ENCODE measurements at places on chromosomes 5 and 9.

DNA sequence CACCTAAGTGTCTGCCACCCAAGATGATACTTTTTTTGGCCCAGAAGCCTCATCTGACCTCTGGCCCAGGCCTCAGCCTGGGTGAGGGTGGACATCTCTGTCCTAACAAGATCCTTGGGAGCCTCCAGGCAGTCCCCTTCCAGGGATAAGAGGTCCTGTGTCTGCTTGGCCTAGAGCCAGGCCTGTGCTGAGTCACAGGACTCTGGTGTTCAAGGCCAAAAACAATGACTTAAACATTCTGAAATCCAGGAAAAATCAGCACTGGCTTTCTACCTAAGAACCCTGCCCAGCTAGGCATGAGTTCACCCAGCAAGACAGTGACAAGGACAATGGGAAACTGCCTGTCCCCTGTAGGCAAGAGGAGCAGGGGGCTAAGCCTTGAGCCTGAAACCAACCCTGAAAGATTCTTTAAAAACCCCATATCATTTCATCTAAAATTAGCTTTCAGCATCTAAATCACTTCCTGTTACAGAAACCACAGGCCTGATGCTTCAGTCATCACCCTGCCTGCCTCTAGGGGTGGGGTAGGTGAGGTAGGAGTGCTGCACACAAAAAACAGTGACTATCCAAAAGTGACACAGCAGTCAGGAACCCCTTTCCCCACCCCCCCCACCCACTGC, 29.9 kb downstream of the CSF2 start:
- DNase-seq, result peak; percentile 69

DNA sequence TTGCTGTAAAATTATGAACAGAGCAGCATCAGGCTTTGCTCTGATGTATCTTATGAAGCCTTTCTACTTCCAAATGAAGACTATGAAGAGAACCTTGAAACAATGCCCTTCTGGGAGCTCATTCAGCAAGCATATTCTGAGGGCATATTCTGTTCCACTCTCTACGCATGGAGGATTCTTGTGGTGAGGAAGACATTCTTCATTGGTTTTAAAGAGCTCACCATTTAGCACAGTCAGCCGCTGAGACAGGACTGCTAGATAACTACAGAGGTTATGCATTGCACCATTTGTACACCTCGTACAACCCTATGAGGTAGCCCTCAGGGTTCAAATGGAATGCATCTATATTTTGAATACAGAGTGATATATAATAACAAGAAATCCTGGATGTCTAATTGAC, 61.0 kb downstream of the INVS start:
- DNase-seq, result no peak

GRCh38 chr9:98736226-98736625, 27.5 kb upstream of the GABBR2 start:
- DNase-seq, result no peak

DNA sequence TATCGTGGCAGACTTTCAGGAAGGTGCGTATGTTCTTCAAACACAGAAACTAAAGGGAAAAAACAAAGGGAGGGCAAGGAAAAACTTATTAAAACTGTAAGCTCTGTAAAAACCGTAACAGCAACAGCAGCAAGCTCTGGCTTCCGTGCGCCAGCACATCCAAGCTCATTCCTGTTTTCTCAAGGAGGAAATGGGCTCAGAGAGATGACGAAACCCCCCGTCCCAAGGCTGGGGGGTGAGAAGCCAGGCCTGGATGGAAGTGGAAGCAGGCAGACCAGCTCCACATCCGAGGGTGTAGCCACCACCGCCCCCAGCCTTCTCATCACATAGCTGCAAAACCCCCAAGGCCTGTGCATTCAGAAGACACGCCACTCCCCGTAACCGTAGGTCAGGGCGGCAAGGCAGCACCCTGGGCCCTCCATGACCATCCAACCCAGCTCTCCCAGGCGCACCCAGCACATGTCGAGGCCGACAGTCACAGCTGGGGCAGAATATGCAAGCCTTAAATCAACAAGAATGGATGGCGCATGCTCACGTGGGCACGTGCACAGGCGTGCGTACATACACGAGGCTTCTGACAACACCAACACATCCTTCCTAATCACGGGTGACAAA, 52.8 kb downstream of the VAV2 start:
- no peak for DNase-seq
